ENCODE measurements at places on chromosomes 7 and 10. TPM values are rescaled to one million over a fixed set of nuclear protein-coding genes. Genes with fewer than 3 reads are reported as not detected.

The ADAM22 gene
- total RNA-seq, result 6.7 TPM

- DNase-seq, result no peak
Measured at GRCh38 chr7:44325811-44326241, 432 bp upstream of the CAMK2B start.

DNA sequence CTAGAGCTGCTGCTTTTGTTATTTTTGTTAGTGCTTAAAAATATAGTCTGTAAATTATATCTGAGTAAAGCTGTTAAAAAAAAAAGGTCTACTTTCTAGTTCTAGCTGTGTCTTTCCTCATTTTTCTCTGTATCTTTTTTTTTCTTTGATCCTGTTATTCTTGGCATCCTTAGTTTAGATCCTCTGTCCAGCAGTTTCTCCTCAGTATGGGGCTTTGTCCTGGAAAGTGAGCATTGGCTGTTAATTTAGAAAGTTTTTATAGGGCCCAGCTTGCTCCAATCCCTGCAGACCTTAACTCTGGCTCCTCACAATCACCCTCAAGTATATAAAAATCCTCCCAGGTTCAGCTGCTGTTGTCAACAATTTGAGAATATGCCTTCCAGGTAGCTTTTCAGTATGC, 23.5 kb downstream of the DDX50 start:
- no peak for DNase-seq

The COPS6 gene
- 33.4 TPM for total RNA-seq

The RNF148 gene
- 1.6 TPM for total RNA-seq

DNA sequence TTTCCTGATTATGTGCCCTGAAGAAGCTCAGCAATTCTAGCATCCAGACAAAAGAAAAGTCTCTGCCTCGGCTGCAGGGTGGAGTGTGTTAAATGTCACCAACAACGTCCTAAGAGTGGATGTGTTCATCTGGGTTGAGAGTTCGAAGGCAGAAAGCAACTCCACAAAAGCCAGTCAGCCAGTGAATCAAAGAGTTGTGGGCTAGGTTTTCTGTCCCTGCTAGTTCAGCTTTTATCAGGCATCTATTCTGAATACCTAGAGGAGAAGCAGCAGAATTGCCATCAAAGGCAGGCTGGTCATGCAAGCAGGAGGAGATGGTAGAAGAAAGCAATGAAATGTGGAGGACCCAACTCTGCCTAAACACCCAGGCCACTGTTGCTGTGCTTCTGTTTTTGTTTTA, 205.2 kb downstream of the KLF6 start:
- DNase-seq, result no peak

The SSC4D gene
- total RNA-seq, result 63.8 TPM

The FRG2B gene
- not detected for total RNA-seq

The TRIM73 gene
- 4.5 TPM for total RNA-seq

DNA sequence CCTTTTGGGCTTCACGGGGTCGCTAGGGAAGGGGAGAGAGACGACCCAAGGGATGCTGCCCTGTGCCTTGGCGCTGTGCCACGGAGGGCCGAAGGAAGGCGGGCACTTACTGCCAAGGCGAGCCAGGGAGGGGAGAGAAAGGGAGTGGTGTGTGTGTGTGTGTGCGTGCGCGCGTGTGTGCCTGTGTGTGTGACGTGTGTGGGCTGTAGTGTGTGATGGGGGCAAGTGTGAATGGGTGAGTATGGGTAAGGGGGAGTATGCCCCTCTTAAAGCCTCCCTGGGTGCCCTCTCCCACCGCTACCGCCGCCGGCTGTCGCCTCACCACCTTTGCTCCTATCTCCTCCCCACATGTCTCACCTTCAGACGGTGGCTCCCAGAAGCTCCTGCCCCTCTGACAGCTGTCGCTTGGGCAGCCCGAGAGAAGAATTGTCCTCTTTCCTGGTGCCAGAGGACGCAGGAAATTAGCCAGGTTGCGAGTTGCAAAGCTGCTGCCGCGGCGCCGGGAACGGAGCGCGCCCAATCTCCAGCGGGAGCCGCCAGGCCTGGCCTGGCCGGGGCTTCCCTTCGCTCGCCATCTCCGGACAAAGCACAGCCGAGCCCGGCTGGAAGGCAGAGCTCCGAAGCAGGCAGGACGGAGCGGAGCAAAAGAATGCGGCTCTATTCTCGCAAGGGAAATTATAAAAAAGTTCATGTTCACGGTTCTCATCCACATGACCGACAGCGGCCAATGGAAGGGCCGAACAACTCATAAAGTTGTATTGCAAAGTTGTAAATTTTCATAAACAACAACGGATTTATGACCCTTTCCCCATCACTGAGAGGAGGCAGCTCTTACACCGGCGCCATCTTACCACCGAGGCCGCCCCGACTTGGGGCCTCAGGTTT, at the start of gene HOXA3:
HOXA3 (minus strand) TSS at position 653 of the 885 bp plus-strand sequence. CDS start 41,943 bp downstream, outside the sequence.
- DNase-seq, result no peak

DNA sequence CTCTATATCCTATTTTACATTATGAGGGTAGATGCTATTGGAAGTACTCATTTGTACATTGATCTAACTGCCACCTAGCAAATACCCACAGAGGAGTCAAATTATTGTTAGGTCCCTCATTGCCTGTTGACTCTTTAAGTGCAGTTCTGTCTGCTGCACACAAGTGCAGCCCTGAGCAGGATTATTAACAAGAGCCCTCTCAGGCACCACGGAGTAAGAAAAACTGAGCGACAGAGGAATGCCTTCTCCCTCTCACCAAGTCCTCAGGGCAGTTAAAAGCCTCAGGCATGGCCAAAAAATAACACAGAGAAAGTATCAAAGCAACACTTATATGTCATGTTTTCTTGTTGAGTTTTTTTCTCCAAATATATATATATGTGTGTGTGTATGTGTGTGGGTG, 340.0 kb upstream of the NRG3 start:
- no peak for DNase-seq

- no peak for DNase-seq
Measured at GRCh38 chr10:121132273-121132672, 281.1 kb downstream of the WDR11 start.

- DNase-seq, result peak; percentile 86
Measured at GRCh38 chr7:47147213-47147631, 434.7 kb downstream of the TNS3 start.

The CPN1 gene
- 8.1 TPM for total RNA-seq

The NKX2-3 gene
- total RNA-seq, result not detected

DNA sequence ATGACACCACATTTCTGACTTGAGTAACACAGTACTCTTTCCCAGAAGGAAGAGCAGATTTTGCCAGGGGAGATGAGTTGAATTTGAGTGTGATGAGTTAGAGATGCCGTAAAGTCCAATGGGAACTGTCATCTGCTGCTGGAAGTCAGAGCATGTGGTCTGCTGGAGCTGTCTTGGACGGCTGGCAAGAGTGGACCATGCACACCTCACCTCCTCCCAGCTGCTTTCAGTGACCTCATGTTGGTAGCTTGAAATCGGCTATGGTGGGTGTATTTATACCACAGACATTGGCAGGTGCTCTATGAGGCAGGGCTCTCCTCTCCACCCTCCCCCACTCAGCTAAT, 82.3 kb downstream of the COL13A1 start:
- no peak for DNase-seq

- peak; percentile 73 for DNase-seq
Measured at GRCh38 chr7:95476904-95477594, 8.7 kb upstream of the ASB4 start.

- no peak for DNase-seq
Measured at GRCh38 chr10:50398381-50398780, 147.1 kb upstream of the ASAH2 start.

The TWIST1 gene
- not detected for total RNA-seq

DNA sequence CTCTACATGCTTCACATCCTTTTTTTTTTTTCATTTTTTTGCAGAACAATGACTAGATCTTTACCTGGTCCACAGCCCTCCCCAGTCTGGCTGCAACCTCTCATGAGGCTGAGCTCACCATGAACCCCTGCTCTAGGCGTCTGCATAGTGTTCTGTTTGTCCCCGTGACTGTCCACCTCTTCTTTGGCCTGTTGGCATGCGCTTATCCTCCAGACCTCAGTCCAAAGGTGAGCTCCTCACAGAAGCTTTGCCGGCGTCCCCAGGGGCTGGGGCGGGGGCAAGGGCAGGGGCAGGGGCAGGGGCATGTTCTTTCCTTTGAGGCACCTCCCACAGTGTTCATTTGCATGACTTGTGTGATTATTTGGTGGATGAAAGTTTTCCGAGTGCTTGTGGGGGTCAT, 218.4 kb upstream of the ZNF32 start:
- peak; percentile 35 for DNase-seq
